ENCODE measurements at places on chromosomes 2 and 18.

GRCh38 chr2:211994806-211995205 lies 543.8 kb downstream of the ERBB4 start:
- DNase-seq = no peak

- DNase-seq = no peak
These were observed 48.8 kb upstream of the PLB1 start for GRCh38 chr2:28447086-28447485.

DNA sequence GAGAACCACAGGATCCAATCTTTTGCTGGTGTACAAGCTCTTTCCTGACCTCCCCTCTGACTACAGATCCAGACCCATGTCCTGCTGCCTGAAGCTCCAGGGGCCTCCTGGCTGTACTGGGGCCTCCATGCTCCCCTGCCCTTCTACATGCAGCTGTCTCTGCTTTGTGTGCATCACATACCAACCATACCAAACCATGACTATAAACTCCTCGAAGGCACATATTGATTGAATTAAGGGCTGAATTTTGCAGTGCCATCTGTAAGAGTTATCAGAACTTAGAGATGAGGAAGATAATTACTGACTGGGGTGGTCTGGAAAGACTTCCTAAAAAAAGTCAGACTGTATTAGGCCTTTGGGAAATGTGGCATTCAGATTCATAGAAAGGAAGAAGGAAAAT lies 139.9 kb upstream of the CXCR4 start:
- DNase-seq = no peak

DNA sequence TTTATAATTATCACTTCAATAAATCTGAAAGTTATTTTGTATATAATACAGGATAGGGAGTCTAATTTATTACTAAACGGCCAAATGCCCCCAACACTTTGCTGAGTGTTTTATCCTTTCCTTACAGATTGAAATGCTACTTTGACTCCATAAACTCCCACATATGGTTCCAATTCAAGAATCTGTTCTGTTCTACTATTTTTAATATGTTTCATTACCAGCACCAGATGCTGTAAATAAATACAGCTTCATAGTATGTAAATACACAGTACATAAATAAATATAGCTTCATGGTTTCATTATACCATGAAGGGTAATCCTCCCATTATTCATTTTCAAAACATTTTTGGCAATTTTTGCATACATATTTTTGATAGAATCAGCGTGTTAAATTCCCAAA lies 34.0 kb upstream of the MREG start:
- DNase-seq = no peak

- DNase-seq = no peak
These were observed 87.1 kb downstream of the GFPT1 start for GRCh38 chr2:69299772-69300516.

GRCh38 chr2:235165631-235166030 lies 213.8 kb downstream of the SH3BP4 start:
- no peak for DNase-seq

- DNase-seq = no peak
These were observed 392.9 kb downstream of the PID1 start for GRCh38 chr2:228878138-228878537.

Measured in amniotic stem cell (primary cell).